ENCODE measurements at places on chromosomes 6 and 20. TPM values are rescaled to one million over a fixed set of nuclear protein-coding genes. Genes with fewer than 3 reads are reported as not detected.

GRCh38 chr6:56694002-56694401 is 51.3 kb upstream of the DST start:
- DNase-seq, result no peak

The RIPOR2 gene
- 1.7 TPM for total RNA-seq

The SSTR4 gene
- not detected for total RNA-seq

DNA sequence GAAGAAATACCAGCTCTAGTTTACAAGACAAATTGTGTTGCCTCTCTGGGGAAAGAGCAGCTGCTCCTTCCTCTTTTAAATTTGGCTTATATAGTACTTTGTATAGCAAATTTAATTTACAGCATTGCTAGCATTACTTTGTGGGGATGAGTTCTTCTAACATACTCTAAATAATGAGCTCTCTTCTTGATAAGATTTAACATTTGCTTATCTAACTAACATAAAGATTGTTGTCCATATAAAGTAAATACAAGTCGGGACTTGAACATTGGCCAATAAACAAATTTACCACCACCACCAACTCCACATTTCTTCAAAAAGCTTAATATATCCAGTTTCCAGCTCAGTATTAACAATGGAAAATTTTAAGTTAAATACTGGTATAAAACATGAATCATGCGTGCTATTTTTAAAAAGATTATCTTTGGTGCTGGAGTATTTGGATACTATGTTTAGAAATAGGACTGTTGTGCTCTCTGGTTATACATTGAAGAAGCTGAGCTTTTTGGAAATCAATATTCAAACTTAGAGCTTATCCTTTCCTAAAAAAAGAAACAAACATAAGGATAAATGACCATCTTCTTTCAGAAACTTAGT is 1146.9 kb upstream of the GJE1 start:
- no peak for DNase-seq

Measured in left colon (tissue), 2 donors.